NCI-H1436 (cell line): ENCODE measurements at places on chromosomes 4 and X.

GRCh38 chr4:182968917-182969650, 51.9 kb upstream of the DCTD start:
- no peak for DNase-seq

GRCh38 chr4:82718162-82718940, 80.2 kb downstream of the SCD5 start:
- DNase-seq: no peak

- DNase-seq: peak; percentile 63
Measured at GRCh38 chr4:143184217-143184502, 557 bp upstream of the USP38 start.

DNA sequence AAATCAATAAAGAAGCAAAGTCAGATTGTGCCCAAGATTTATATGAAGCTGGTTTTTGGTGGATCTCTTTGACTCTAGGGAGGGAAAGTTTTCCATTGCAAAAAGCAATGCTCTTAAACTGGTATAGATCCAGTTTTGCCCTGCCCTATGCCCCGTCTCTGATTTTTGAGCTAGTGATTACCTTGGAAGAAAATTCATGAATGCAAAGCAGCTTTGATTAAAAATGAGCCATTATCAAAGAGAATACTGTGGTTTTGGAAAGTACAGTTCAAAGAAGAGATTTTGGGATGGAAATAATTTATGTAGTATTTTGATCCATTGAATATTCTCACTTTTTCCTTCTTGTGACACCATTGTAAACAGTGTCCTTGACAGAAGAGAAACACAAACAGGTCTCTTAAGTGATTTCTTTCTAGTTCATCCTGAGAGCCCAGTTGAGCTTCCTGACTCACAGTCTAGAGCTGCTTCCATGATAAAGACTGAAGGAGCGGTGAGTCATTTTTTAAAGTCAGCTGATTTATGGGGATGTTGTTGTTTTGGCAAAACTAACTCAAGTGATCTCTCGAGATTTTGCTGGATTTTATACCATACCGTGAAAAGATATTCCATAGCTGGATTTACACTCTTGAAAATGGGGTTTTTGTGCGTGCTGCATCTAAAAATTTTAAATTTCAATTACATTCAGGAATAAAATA, 76.7 kb downstream of the AFF1 start:
- DNase-seq: no peak

- no peak for DNase-seq
Measured at GRCh38 chr4:85369703-85370380, 105.1 kb upstream of the ARHGAP24 start.

DNA sequence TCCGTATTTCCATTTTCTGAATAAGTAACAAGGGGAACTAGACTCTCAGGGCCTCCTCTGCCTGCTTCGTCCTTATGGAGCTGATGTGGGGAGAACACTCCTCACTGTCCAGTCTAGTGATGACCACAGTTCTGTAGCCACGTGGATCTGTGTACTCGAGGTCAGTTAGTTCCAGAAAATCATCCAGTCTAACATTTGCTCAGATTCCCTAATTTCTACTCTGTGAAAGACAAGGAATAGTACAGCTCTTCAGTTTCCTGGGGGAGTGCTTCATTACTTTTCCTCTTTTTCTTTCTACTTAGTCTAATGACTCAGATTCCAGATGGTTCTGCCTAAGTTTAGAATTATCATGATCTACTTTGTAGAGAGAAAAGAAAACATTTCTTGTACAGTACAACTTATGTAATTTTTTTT, 82.6 kb downstream of the SORBS2 start:
- DNase-seq: no peak

GRCh38 chrX:42386681-42387080, 391.3 kb downstream of the PPP1R2C start:
- no peak for DNase-seq

DNA sequence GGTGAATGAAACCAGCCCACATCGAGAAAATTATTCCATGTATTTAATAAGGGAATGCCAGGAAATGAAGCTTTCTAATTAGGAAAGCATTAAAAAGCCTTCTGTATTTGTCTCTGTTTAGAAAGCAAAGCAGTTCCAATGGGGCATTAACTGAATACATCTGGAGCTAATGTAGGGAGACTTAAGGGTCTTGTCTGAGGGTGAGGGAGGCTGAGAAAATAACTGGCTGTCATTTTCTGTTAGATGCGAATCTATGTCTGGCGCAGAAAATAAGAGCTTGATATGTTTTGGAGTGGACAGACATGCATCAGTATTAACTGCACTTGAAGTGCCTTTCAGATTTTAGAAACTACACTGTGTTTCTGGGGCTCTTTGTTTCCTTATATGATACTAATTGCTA, 111.3 kb downstream of the KLHL8 start:
- no peak for DNase-seq

- no peak for DNase-seq
Measured at GRCh38 chr4:111323496-111323895, 700.6 kb upstream of the PITX2 start.

DNA sequence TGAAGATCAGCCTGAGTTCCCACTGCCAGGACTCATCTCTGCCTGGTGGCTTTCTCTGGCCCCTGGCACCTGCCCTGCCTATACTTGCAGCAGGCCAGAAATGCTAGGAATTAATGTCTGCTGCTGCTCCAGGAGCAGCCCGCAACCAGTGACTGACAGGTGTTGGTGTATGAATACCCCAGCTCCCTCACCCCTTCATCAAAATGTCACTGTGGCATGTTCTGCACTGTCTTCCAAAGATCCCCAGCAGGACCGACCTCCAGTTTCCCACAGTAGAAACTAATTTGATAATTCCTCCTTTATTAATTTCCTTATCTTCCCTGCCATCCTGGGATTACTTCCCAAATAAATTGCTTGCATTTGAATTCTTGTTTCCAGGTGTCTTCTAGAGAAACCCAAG, 425.4 kb downstream of the BCOR start:
- no peak for DNase-seq

- DNase-seq: no peak
Measured at GRCh38 chrX:41289095-41289494, 44.9 kb upstream of the DDX3X start.

GRCh38 chr4:1711055-1711570, 1.0 kb downstream of the SLBP start:
- no peak for DNase-seq
